ENCODE measurements at places on chromosomes 12 and 14.

GRCh38 chr12:1083151-1083888 lies 92.3 kb downstream of the ERC1 start:
- peak; percentile 50 for DNase-seq

- DNase-seq = peak; percentile 83
Measured at GRCh38 chr12:29157486-29157946, 8.4 kb downstream of the FAR2 start.

DNA sequence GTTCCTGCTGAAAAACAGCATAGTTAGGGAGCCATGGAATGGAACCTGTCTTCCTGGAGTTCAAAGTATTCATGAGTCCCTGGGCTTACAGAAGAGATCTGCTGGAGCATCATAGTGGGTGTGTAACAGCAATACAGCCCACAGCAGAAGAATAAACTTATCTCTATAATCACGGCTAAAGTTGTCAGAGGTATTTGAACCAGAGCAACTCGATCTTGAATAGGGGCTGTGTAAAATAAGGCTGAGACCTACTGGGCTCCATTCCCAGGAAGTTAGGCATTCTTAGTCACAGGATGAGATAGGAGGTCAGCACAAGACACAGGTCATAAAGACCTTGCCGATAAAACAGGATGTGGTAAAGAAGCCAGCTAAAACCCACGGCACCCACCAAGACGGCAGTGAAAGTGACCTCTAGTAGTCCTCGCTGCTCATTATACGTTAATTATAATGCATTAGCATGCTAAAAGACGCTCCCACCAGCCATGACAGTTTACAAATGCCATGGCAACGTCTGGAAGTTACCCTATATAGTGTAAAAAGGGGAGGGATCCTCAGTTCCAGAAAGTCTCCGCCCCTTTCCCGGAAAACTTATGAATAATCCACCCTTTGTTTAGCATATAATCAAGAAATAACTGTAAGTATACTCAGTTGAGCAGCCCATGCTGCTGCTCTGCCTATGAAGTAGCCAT lies 223.4 kb downstream of the PCNX1 start:
- peak; percentile 85 for DNase-seq

GRCh38 chr12:49017891-49018260 lies 700 bp downstream of the PRKAG1 start:
- no peak for DNase-seq

DNA sequence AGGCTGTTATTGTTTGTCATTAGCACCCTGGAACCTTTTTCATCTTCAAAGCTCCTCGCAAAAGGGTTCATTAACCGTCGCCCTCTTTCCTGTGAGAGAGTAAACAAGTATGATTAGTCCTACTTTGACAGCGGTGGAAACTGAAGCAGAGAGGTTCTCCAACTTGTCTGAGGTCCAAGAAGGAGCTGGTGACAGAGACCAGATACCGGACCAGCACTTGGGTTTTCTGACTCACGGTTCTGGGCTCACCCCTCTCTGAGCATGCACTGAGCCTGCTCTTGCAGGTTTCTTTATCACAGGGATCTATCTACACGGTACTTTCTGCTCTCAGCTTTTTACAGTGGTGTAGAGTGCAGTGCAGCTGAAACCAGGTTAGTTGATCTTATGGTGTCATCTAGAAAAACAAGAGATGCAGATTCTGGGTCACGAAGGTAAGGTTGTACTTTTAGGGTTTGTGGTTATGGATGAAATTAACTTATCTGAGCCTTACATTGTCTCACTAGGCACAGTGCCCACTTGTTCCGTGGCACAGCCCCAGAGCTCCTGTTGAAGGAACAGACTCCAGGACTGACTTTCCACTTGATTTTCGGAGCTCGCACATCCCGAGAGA lies 62.1 kb downstream of the PPP2R5C start:
- no peak for DNase-seq

DNA sequence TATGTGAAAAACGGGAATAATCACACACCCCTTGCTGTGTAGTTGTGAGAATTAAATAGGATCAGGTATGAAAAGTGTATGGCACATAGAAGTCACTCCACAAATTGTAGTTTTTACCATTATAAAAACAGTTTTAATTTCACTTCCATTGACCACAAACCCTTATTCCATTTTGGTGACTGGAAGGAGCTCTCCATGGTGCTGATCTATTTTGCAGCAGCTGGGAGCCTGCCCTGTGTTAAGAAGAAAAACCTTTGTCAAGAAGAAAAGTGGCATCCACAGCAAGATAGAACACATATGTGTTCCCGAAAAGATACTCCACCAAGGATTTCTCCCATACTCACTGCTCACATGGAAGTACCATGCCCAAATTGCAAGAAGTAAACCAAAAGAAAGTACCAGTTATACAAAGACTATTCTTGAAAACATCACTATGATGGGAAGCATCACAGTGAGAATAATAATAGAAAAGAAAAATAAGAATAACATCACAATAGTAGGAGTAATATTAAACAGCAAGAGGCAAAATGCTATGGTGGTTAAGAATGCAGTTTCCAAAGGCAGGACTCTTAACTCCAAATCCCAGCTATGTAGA lies 58.7 kb downstream of the TUNAR start:
- peak; percentile 9 for DNase-seq

DNA sequence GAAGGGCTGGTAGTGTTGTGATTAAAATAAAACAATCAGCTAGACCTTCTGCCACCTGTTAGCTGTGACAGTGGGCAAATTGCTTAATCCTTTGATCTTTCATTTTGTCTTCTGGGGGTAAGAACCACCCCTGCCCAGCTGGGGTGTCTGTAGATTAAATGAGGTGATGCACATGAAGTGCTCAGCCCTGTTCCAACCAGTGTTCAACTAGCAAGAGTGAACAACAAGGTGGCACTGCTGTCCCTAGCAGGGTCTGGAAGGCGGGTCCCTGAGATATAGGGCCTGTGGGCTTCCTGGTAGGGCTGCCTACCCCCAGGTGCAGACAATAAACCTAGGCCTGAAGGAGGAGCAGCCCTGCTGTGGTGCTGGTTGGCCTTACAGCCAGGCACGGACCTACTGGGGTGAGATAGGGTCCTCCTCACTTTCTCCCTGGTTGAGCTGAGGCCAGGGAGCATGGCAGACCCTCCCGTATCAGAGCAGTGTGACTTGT lies 60.6 kb downstream of the ARL6IP4 start:
- DNase-seq = no peak

Data from astrocyte of the spinal cord (primary cell).